ENCODE measurements at places on chromosomes 11 and 22.
A peak's percentile ranks its signal among the peaks of the same experiment; 100 is the strongest.

DNA sequence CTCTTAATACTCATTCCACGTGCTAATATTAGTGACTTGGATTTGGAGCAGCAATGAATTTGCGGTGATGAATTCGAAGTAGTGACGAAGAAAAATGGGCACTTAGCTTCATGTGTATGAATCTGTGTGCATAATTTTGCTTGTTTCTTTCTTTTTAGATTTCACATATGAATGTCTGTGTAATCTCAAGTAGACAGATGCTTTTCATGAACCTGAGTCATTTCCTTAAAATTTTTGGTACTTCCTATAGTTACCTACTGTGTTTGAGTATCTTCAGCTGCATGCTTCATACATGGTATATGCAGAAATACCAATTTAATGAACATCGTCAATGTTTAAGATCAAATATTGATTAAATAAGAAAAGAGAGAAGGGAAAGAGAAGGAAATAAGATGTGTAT is 540.2 kb downstream of the RAB38 start:
- no peak for DNase-seq

GRCh38 chr22:20738394-20739089 is 35.4 kb upstream of the SERPIND1 start:
- no peak for DNase-seq

DNA sequence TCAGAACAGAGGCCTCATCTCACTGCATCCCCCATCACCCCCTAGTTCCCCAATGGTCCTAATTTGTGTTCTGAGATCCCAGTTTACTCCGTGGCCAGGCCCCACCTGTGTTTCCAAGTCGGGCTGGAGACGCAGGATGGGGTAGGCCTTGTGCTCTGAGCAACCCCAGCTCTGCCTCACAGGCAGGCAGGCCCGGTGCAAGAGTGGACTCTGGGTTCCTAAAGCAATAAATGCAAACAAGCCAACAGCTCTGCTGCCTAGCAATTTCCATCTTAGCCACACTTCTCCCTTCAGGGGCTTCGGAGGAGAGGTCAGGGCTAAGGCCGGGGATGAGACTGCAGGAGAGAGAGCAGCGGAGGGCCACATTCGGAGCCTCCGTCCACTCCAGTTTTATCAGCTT is 2.5 kb upstream of the EPS8L2 start:
- DNase-seq: no peak

GRCh38 chr11:65651589-65652510 is 10.9 kb downstream of the RELA start:
- DNase-seq: no peak

DNA sequence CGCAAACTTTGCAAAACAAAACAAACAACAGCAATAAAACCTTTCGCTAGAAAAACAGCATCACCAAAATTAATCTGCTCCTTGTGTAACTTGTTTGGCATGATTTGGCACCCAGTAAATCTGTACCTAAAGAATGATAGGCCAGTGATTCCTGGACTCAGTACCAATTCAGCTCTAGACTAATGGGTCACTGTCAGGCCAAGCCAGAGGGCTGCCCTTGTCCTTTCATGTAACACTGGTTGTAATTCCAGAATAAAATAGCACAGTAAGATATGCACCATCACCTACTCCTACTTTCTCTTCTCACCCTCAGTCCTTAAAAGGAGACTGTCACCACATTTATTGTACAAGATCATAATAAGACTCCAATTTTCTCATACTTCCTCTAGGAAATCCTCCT is 341.6 kb upstream of the PITPNB start:
- DNase-seq: no peak

- no peak for DNase-seq
These were observed 100.6 kb downstream of the RRAS2 start for GRCh38 chr11:14258221-14258935.

DNA sequence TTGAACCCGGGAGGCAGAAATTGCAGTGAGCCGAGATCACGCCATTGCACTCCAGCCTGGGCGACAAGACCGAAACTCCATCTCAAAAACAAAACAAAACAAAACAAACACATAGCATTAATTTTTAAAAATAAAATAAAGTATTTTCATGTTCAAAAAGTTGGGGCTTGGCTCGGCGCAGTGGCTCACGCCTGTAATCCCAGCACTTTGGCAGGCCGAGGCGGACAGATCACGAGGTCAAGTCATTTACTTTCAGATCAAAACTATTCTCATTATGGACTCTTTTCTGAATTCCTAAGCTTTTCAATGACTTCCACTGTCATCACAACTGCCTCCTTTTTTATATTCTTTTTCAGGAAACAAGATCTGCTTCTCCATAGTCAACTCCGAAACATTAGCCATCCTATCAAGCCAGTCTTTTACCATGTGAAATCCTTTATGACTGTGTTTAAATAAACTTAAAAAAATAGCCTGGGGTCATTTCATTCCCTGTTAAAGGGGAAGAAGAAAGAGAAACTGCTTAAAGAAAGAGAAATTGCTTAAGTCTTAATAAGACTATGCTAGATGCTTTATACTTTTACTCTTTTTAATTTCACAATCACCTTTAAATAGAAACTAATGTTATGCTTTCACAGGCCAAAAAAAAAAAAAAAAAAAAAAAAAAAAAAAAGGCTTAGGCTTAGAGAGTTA is 13.1 kb upstream of the CHRNA10 start:
- no peak for DNase-seq

GRCh38 chr11:96317985-96318384 is 25.0 kb downstream of the MAML2 start:
- no peak for DNase-seq

DNA sequence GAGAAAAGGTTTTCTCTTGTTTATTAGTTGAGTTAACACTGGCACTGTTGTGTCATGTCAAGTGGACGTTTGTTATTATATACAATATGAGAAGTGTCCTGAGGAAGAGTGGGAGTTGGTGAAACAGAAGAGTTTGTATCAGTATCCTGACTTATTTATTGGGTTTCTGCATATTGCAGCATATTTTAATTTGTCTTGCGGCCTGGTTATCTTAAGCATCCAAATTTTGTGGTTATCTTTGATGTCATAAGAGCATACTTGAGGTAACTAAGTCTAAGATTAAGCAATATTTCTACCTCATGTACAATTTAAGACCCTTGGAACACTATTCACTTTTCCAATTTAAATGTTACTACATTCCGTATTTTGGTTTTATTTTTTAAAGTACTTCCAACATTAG is 103.5 kb downstream of the DDX10 start:
- DNase-seq: no peak

- DNase-seq: no peak
These were observed 10.2 kb upstream of the CLNS1A start for GRCh38 chr11:77647654-77648305.

DNA sequence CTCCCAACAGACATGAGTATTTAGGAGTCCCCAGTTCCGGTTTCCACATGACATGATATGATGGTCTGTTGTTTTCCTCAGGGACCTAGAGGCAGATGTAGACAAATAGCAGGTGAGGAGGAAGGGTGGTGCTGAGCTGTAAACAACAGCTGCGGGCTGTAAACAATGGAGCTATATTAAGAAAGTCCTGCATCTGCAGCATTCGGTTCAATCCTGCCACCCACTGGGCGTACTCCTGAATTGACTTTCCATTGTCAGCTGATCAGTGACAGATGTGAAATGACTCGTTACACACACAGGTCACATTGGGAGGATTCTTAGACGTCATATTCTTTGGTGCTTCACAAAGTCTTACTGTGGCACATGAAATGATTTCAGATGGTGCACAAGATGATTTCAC is 26.8 kb upstream of the RAG1 start:
- peak; percentile 15 for DNase-seq

DNA sequence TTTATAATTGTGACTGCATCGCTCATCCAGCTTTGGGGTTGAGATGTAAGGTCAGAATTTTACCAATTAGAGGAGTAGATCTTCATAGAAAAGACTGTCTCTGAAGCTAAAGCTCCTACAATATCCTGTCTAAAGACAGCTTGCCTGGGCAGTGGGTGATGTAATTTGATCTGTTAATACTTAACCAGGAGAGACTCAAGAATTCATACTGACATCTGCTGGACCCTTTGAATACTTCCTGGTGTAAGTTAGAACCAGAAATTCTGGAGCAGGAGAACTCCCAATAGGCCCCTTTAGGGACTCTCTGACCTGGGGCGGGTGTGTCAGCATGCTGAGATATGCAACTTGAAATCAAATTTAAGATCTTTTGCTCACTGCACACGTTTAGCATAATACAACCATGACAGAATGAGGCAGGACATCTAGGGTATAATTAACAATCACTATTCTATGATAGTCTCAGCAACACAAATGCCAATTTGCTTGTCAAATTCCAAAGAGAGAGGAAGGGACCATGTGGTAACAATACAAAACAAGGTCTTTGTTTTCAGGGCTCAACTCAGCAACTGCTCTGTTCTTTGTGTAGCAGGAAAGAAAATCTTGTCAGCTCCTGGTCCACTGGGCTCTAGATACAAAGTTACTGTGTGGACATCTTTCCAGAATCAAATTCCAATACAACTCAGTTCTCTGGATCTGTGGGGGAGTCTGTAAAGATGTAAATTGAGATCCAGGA is 143.9 kb downstream of the INSC start:
- peak; percentile 20 for DNase-seq

GRCh38 chr11:71505001-71505400 is 22.1 kb upstream of the KRTAP5-7 start:
- DNase-seq: no peak

DNA sequence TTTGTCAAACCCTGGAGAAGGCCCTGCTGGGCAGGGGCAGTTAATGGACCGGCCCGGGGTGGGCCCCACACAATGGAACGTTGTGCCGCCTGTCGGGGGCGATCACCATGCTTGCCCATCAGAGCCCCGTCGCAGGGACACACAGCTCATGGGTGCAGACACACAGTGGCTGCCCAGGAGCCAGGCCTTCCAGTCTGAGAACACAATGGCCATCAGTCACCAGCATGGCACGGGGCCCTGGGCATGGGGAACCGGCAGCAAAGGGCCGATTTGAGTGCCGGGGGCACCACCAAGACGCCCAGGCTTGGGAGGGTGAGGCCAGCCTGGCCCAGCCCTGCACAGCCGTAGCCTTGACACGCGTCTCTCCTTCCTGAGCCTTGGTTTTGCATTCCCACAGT is 7.1 kb downstream of the LINC01488 start:
- no peak for DNase-seq

DNA sequence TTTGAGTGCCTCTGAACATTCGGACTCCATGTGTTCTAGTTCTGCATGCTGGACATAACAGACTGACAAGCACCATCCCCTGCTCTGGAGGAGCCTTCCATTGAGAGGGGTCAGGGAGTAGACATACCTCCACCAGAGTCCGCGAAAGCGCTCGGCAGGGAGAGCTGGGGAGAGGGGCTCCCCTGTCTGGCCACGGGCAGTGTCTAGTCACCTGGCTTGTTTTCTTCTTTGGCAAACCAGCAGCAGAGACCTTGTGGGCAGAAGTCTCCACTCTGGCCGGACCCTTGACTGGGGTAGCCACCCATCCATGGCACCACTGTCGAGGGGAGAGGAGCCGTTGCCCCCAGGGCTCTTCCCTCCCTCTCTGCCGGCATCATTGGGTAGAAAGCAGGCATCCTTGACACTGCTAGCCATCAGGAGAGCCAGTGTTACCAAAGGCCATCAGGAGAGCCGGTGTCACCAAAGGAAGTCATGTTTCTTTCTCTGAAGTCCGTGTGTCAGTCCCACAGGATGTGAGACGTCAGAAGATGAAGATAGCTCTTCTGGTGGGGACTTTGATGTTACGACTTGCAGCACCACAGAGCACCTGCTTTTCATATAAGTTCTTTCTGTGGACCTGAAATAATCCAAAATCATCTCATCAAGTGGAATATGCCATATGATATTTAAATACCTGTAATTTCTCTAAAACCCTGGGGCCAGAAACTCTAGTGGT is 305.6 kb downstream of the TBC1D22A start:
- no peak for DNase-seq

DNA sequence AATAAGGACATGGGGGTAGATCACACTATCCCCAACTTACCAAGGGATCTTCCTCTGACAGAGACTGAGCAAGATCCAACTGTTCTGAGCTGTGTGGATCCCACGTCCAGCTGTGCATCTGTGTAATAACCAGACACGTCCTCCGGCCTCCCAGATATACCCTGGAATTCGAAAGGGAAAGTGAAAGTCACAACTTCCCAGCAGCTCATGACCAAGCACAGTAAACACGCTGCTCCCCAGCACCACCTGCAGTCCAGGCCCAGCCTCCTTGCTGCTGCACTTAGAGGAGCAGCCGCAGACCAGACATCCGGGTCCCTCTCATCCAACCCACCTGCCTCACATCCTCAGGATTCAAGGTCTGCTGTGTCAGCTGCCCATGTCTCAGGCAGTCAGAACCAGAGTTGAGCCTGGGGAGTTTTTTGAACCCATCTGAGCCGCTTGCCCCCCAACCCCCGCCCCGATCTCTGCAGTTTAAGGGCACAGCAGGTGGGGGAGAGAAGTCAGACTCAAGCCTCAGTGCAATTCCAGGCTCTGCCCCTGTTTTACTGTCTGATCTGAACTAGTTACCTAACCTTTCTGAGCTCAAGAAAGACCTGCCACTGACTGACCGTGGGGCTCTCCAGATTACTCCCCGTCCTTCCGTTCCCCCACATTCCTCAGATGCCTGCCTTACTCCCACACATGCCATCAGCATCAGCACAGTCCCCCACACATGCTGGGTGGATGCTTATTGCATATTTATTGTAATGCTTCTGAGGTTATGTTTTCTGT is at the start of gene APOL2:
TSS of gene APOL2 (minus strand) at position 127 of the 771 bp plus-strand sequence. CDS start 6,365 bp downstream, outside the sequence.
- peak; percentile 92 for DNase-seq

GRCh38 chr22:37211866-37212173 is 457 bp downstream of the SSTR3 start:
- DNase-seq: no peak

GRCh38 chr22:29202212-29203192 is 3.2 kb upstream of the EMID1 start:
- no peak for DNase-seq

DNA sequence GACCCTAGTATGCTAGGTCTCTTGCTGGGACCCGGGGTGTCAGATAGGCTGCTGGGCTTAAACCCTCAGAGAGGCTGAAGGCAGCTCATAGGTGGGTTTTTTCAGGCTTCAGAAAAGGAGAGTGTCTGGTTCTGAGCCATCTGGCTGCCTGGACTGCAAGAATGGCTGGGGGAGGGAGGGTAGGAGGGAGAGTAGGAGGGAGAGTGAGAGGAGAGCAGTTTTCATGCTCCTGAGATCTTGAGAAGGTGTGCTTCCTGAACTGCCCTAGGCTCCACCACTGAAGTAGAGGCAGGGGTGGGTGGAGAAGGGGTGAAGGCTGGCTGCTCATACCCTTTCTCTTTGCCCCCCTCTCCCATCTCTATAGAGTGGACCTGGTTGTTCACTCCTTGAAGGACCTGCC is 4.6 kb downstream of the HMBS start:
- no peak for DNase-seq

DNA sequence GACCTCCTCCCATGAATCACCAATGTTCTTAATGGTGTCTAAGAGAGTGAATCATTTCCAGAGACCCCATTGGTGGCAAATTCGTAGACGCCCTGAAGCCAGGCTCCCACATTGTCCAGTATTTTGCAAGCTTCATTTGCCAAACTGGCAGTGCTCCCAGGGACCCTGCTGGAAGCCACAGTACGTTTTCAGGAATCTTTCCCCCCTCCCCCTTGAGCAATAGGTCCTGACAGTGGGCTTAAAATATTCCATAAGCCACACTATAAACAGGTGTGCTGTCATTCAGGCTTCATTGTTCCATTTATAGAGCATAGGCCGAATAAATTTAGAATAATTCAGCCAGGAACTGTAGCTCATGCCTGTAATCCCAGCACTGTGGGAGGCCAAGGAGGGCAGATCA is 125.3 kb downstream of the MORC2 start:
- no peak for DNase-seq

- no peak for DNase-seq
These were observed 100.6 kb downstream of the WNT7B start for GRCh38 chr22:45876136-45877035.

All from muscle of arm (tissue), 14 donors.